Coronary artery (tissue), 2 donors: ENCODE measurements at places on chromosomes 16 and 17.

- DNase-seq, result no peak
These were observed 36.4 kb upstream of the ARHGAP17 start for GRCh38 chr16:25051406-25052150.

- no peak for DNase-seq
These were observed 1.6 kb downstream of the LAT start for GRCh38 chr16:28986492-28986891.

DNA sequence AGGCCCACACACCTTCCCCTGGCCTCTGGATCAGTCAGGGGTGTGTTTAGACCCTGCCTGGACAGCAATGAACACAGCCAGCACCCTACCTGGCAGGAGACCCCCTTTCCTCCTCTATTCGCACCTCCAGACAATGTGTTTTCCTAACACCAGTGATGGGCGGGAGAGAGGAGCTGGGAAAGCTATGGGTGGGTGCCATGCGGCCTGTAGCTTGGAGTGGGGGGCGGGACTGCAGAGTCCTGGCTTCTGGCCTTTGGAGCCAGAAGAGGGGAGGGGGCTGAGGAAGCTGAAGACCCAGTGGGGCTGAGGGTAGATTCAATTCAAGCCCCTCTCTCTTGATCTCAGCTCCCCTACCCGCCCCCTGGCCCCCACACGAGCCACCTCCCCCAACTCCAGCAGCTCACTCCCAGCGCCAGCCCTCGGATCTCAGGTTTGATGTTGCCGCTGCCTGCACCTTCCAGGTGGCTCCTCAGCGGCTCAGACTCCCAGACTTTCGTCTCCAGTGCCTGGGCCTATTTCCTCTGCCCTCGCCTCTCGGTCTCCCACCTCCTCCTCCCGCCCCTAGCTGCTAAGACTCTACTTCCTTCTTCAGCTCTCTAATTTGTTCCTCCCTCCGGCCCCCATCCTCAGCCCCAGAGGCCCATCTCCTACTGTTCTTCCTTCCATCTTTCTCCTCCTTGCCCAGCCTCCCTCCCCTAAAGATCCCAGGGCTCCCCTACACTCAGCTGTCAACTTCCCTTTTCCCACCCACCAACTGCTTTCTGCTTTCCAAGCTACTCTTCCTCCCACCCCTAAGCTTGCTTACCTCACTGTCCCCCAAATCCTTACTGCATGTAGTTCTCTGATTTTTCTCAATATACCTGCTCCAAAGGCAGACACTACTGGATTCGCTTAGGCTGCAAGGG is 6.8 kb upstream of the SP6 start:
- DNase-seq, result no peak

DNA sequence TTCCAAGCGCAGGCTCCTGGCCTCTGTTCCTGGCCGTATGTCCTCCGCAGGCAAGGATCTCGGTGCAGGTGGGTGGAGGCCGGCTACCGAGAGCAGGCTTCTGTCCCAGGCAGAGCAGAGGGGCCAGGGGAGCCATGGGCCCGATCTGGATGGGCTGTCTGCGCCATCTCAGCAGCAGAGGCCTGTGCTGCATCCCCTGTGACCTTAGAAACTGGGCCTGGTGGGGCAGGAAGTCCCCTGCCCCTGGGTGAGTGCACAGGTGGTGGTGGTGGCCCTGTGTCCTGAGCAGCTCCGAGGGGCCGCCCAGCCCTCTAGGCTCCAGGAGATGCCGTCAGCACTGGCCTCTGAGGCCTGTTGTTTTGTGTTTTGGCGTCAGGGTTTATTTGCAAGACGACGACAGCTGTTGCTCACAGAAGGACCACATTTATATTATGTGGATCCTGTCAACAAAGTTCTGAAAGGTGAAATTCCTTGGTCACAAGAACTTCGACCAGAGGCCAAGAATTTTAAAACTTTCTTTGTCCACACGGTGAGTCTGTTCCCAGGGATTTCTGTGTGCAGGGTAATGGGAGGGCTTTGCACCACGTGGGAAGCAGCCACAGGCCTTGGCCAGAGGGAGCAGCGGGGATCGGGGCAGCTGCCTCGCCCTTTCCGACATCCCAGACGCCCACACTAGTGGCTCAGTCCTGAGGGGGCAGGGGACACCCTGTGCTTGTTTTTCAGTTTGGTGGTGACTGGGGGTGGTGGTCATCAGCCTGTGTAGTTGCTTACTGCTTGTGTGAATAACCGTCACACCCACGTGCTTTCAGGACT is 59.1 kb downstream of the PDPK1 start:
- DNase-seq, result peak; percentile 54

DNA sequence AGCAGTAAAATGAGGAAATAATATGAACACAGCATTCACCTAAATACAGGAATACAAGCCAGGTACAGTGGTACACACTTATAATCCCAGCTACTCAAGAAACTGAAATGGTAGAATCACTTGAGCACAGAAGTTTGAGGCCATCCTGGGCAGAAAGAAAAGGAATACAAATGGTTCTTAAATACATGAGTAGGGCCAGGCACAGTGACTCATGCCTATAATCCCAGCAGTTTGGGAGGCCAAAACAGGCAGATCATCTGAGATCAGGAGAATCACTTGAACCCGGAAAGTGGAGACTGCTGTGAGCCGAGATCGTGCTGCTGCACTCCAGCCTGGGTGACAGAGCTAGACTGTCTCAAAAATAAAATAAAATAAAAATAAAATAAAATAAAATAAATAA is 23.0 kb upstream of the SMG8 start:
- no peak for DNase-seq

DNA sequence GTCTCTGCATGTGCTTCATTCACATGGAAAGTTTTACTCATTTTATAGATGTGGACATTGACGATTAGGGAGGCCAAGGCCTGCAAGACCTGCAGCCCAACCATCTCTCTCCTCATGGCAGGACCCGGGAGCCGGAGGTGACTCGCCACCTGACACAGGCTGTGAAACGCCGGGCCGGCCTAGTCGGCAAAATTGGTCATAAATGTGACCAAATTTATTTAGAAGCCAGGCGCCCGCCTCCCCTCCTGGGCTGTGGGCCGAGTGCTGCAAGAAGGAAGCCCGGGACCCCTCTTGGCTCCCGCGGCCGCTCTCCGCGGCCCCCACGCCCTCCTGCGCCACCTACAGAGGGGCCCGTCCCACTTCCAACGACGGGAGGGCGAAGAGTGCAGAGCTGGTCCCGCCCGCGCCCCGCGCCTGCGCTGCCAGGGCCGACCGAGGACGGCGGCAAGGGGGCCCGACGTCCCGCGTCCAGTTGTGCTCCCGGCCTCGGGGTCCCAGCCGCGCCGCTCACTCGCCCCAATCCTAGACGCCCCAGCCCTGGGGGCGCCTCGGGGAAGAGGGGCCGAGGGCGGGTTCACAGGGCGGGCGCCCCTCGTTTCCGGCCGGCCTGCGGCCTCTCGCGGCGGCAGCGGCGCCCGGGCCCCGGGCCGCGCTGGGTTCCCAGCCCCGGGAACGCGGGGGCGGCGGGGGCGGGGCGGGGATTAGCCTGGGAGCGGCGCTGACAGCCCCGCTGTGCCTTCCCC is 47.5 kb downstream of the WNT3 start:
- no peak for DNase-seq

- DNase-seq, result no peak
These were observed 4.9 kb upstream of the TMEM88 start for GRCh38 chr17:7849751-7850504.

GRCh38 chr16:8619671-8620370 is 1.7 kb upstream of the METTL22 start:
- DNase-seq, result no peak

DNA sequence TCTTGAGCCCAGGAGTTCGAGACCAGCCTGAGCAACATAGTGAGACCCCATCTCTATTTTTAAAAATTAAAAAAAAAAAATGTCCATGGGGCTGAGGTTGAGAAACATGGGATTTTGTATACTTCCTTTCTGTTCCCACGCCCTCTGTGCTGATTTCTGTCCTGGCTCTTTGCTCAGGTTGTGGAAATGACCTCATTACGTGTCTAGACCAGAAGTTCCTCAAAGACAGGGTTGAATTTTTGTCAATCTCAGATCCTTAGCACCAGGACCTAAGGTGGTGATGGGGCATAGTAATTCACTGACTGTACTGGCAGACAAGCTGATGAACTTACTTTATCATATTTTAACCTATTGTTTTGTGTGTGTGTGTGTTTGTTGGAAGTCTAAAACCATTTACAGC is 11.2 kb upstream of the HNF1B start:
- DNase-seq, result no peak

DNA sequence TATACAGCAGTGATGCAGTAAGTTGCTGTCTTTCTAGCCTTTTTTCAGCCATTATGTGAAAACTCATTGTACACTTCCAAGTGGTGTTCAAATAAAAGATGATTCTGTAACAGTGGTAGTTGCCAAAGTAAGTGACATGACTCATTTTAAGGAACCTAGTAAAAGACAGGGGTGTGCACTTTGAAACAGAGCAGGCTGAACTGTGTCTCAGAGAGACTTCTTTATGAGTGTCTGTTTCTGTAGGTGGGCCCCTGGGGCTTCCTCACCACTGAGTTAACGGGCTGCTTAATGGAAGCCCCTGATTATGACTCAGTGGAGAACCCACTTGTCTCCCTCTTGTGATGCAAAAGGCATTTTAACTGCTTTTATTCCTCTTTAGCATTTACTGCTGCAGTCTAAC is 147.3 kb downstream of the PCTP start:
- no peak for DNase-seq

- no peak for DNase-seq
These were observed 209.4 kb upstream of the FOXF1 start for GRCh38 chr16:86300746-86301481.

- no peak for DNase-seq
These were observed 20.9 kb downstream of the CMIP start for GRCh38 chr16:81465375-81465943.

DNA sequence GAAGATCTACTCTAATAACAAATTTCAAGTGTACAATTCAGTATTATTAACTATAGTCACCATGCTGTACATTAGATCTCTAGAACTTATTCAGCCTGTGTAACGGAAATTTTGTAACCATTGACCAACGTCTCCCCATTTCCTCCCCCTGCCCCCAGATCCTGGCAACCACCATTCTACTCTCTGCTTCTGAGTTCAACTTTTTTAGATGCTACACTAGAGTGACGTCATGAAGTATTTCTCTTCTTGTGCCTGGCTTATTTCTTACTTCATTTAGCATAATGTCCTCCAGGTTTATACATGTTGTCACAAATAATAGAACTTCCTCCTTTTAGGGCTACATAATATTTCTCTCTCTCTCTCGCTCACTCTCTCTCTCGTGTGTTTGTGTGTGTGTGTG is 157.5 kb downstream of the ANKFN1 start:
- no peak for DNase-seq

DNA sequence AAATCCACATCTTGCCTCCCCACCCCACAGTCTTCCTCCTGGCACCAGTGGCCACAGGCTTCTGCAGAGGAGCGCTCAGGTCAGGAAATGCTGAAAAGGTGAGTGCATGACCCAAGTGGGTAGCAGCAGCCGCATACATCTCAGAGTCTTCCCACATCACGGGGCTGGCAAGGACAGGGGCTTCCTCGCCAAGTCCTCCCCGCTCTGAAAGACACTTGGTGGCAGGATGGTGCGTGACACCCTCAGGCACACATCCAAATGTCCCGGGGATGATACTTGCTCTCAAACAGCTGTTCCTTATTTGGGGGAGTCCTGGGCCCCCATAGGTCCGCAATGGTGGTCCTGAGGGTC is 8.8 kb upstream of the SLC16A5 start:
- no peak for DNase-seq

GRCh38 chr16:85588562-85589503 is 24.3 kb upstream of the GSE1 start:
- no peak for DNase-seq

DNA sequence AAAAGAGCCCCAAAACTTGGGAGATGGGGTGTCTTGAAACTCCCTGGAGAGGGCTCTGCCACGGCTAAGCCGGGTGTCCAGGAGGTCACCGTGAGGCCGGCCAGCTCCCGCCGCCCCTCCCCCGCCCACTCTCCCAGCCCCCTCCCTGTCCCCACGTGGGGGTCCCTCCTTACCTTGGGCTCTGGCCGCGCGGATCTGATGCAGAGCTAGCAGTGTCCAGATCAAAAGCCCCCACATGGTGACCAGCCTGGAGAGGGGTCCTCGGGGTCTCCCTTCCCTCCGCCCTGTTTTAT is 447 bp downstream of the SDK2 start:
- DNase-seq, result no peak

- DNase-seq, result peak; percentile 66
These were observed 94.5 kb downstream of the METRNL start for GRCh38 chr17:83173914-83174361.

- DNase-seq, result no peak
These were observed 3.9 kb upstream of the CACNG4 start for GRCh38 chr17:66960613-66961012.

DNA sequence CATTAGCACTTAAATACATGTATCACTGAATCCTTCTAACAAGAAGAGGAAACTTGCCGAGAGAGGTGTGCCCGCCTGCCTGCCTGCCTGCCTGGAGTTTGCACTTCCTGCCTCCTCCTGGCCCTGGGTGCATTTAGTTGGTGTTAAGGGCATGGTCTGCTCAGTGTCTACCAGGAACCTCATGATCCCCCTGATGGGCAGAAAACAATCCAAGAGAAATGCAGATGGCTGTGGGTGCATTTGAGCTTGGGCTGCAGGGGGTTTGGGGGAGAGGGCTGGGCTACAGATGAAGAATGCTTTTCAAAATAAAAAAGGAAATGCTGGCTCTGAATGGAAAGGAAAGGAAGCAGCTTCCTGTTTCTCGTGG is 10.1 kb downstream of the KSR1 start:
- DNase-seq, result no peak

DNA sequence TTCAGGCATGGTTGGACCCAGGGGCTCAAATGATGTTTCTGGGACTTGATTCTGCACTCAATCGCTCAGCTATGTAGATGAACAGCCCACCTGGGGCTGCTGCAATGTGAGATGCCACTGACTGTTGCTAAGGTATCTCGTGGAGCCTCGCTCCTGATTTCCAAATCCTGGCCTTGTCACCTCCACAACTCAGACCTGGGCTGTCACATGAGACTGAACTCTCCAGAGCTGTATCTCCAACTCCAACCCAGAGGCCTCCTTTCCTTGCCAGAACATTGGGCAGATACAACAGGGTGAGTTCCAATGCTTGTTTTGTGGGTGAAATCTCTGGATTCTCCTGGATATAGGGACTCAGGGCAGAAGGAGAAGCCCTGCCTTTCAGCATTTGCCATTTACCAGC is 79.5 kb downstream of the GNAO1 start:
- no peak for DNase-seq

GRCh38 chr17:44217738-44218343 is 1.6 kb downstream of the UBTF start:
- no peak for DNase-seq

- DNase-seq, result no peak
These were observed 3.0 kb downstream of the SOX15 start for GRCh38 chr17:7586673-7587419.
